ENCODE measurements at places on chromosomes 1 and 21.

- no peak for DNase-seq
Observed at GRCh38 chr1:44015206-44015605, 16.1 kb downstream of the SLC6A9 start.

DNA sequence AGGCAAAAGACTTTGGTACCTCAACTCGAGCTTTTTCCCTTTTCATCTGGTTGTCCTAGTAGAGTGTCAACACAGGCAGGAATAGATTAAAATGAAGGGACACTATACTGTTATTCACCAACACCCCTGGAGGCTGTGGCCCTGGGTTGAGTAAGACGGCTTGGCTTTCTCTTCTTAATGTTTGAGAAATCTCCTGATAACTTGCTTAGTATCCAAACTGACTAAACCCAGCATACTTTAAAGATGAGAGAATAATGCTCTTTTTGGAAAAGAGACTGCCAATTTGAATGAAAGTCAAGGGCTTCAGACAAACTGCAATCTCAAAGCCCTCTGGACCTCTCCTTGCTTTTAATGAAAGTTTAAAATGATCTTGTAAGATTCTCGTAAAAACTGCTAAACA is 2.6 kb upstream of the SLC30A1 start:
- no peak for DNase-seq

DNA sequence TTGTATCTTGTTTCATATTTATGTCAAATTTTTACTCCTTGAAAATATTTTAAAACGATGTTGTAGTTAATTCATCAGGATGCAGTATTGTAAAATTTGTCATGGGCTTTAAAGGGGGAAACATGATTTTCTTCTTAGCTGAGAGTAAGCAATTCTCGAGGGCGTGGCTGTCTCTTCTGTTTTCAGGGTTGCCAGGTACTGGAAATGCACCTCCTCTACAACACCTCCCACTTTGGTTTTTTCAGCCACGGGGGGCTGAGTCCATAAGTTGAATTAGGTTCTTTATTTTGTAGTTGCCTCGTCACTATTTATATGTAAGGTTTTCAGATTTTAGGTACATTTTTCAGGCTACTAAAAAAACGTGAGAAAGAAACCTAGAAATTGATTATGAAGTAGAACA is 64.0 kb downstream of the PRDM2 start:
- DNase-seq, result no peak

GRCh38 chr1:2810899-2811532 is 9.5 kb upstream of the TTC34 start:
- no peak for DNase-seq

DNA sequence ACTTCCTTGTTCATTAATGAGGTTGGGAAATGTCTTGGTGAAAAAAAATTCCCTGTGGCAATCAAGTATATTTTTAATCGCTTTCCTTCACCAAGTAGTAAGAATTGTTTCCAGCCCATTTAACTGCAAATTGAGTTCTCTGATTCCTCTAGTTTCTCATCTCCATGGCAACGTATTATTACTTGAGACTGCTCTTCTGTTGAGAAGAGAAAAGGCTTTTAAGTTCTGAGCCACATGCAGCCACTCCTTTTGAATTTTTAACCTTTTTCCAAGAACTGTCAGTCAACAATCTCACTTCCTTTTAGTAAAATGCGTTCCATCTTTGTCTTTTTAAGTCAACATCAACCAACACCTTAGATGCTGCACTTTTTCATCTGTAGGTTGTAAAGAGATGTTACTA is 75.7 kb upstream of the KIAA1614 start:
- no peak for DNase-seq

DNA sequence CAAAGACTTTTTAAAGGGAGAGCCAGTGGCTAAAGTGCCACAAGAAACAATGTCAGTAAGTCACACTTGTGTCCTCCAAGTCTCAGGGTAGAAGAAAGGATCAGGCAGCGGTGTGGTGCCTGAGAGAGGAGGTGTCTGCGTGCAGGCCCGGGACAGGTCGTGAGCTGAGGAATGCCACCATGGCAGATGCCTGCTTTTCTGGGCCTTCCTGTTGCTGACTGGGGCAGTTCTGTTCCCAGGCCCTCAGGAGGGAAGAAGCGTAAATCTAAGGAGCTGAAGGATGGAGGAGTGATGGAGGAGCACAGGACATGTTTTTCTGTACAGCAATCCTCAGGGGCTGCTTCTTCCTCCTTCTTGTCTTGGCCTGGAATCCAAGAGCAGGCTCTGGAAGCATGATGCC is 165.8 kb downstream of the ZBTB18 start:
- no peak for DNase-seq

GRCh38 chr1:109161858-109162606 is 48.1 kb downstream of the ELAPOR1 start:
- no peak for DNase-seq

DNA sequence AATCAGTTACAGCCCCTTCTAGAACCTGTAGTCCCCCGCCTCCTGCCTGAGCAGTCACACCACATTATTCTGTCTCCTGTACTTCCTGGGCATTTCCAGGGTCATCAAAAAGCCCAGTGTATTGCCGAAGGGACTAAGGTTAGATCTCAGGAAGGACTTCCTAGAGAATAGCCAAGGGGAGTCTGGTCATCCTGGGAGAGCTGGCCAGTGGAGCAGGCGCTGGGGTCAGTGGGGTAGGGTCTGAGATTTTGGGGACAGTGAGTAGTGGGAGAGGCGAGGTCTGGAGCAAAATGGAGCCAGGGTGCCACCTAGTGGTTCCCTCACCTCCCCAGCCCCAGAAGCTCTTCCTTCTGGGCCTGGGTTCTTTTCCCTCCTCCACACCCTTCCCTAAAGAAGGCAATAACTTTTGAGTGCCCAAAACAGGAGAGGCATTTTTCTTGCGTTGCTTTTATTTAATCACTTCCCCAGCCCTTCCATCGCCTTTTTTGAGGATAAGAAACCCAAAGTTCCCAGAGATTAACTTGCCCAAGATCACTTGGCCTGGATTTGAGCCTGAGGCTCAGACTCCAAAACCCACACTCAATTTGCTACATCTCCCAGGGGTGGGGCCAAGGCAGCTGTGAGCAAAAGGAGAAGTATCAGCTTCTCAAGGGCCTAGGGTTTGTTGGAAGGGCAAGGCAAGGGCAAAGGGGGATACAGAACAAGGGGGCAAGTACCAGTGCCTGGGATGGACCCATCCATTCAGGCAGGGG is 7.3 kb upstream of the PMVK start:
- DNase-seq, result peak; percentile 55

All from NCI-H345 (cell line).